ENCODE measurements at places on chromosomes 11 and 22. TPM values are rescaled to one million over a fixed set of nuclear protein-coding genes. Genes with fewer than 3 reads are reported as not detected.

The PATE4 gene
- not detected for total RNA-seq

The RAB3IL1 gene
- 0.53 TPM for total RNA-seq

The ISX gene
- not detected for total RNA-seq

The KRTAP5-9 gene
- not detected for total RNA-seq

The DENND6B gene
- 4.3 TPM for total RNA-seq

The GAL gene
- total RNA-seq = 2.0 TPM

The DCHS1 gene
- total RNA-seq = 0.96 TPM

The SEPTIN3 gene
- total RNA-seq = 0.51 TPM

The SCGB1D4 gene
- total RNA-seq = not detected

The KCNC1 gene
- total RNA-seq = not detected

The NOX4 gene
- not detected for total RNA-seq

The SYT7 gene
- not detected for total RNA-seq

The GLYAT gene
- total RNA-seq = not detected

The DUSP8 gene
- total RNA-seq = 2.3 TPM

The FZD4 gene
- 0.09 TPM for total RNA-seq

The CCDC116 gene
- total RNA-seq = 0.51 TPM

The UPK3A gene
- total RNA-seq = not detected

GRCh38 chr11:37657645-37658044 lies 1059.6 kb upstream of the RAG2 start:
- H3K27me3 ChIP-seq = no peaks in the 10 kb centered on the region
- no peaks in the 10 kb centered on the region for H3K36me3 ChIP-seq
- no peaks in the 10 kb centered on the region for H3K4me1 ChIP-seq
- no peak overlapping the region for H3K27ac ChIP-seq

DNA sequence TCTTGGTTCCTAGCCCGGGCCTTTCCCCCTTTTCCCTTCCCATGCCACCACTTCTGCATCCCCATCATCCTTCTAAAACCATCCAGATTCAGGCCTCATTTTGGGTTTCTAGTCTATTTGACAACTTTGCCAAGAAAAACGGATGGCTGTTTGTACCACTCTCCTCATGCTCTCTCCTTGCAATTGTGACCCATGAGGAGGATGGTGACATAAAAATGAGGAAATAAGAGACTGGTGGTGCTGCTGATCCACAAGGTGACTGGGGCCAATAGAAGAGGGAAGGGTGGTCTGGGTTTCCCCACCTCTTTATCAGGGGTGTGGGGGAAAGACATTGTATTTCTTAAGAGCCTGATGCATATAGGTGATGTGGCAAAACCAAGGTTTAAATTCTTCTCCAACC lies 1.0 kb downstream of the MS4A4A start:
- H3K27ac ChIP-seq = no peak overlapping the region
- DNase-seq = no peak
- no peaks in the 10 kb centered on the region for H3K36me3 ChIP-seq
- no peak overlapping the region for H3K4me3 ChIP-seq
- H3K4me1 ChIP-seq = no peaks in the 10 kb centered on the region

- no peak for DNase-seq
- no peaks in the 10 kb centered on the region for H3K36me3 ChIP-seq
- H3K4me1 ChIP-seq = no peaks in the 10 kb centered on the region
- no peak overlapping the region for H3K4me3 ChIP-seq
These were observed 9.6 kb downstream of the GGT5 start for GRCh38 chr22:24235315-24235714.

DNA sequence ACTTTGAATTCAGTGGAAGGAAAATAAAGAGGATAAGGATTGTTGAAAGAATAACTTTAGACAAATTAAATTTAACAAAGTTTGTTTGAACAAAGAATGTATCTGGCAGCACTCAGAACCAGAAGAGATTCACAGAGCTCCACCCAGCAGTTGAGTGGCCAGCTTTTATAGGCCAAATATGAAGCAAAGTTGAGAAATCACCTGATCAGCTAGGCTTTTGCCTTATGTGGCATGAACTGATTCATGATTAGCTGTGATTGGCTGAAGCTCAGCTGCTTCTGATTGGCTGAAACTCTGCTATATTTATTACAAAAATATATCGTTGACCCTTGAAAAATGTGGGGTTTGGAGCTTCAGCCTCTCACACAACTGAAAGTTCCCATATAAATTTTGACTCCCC lies 62.6 kb downstream of the PIWIL4 start:
- no peaks in the 10 kb centered on the region for H3K36me3 ChIP-seq
- no peak overlapping the region for H3K4me3 ChIP-seq
- H3K27me3 ChIP-seq = no peaks in the 10 kb centered on the region

- H3K36me3 ChIP-seq = no peaks in the 10 kb centered on the region
- no peaks in the 10 kb centered on the region for H3K27me3 ChIP-seq
- H3K4me1 ChIP-seq = no peaks in the 10 kb centered on the region
- H3K27ac ChIP-seq = no peak overlapping the region
- no peak overlapping the region for H3K4me3 ChIP-seq
These were observed 103.7 kb downstream of the CTTN start for GRCh38 chr11:70501933-70502540.

DNA sequence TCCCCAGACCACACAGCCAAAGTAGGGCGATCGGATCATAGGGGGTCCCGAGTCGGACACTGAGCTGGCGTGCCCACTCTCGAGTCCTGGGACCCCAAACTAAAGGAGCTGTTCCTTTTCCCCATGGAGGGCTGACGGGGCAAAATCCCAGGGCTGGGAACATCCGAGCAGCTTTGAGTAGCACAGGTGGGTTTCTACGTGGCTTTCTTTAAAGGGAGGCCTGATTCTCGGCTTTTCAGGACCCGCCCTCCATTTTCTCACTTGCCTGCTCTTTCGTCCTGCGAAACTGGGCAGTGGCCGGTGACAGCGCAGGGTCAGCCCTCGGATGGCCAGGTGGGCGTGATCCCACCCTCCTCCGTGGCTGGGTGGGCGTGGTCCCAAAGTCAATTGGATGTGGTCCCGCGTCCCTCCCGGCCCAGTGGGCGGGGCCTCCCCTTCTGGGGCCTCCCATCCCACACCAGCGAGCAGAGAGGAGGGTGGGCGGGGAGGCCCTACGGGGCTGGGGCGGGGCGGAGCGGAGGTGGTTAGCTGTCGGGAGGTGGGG lies 17.5 kb upstream of the TXNRD2 start:
- no peak for DNase-seq
- peaks cover 20% of the 10 kb centered on the region for H3K4me1 ChIP-seq
- no peaks in the 10 kb centered on the region for H3K27me3 ChIP-seq

DNA sequence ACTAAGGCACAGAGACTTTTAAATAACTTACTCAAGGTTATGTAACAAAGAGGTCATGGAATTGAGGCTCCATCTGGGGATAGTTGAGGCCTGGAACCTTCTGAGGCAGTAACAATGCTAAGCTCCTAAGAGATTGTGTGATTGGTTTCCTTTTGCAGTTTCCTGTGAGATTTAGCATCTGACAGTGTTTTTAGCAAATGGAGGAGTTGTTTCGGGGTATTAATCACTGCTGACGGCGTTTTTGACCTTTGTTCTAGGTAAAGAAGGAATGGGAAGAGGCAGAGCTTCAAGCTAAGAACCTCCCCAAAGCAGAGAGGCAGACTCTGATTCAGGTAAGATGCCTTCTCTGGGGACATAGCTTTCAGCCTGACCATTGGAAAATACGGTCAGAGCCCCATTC lies 32.1 kb upstream of the ST14 start:
- peaks cover 12% of the 10 kb centered on the region for H3K36me3 ChIP-seq
- no peak overlapping the region for H3K4me3 ChIP-seq
- DNase-seq = no peak

GRCh38 chr11:93591247-93591898 lies 48.2 kb upstream of the SMCO4 start:
- no peaks in the 10 kb centered on the region for H3K36me3 ChIP-seq
- H3K27me3 ChIP-seq = no peaks in the 10 kb centered on the region
- H3K27ac ChIP-seq = no peak overlapping the region
- DNase-seq = no peak
- no peaks in the 10 kb centered on the region for H3K4me1 ChIP-seq

- H3K4me1 ChIP-seq = no peaks in the 10 kb centered on the region
- H3K36me3 ChIP-seq = no peaks in the 10 kb centered on the region
- no peak for DNase-seq
- H3K27ac ChIP-seq = no peak overlapping the region
- no peaks in the 10 kb centered on the region for H3K27me3 ChIP-seq
These were observed 217.6 kb upstream of the CARD18 start for GRCh38 chr11:105357146-105357545.

DNA sequence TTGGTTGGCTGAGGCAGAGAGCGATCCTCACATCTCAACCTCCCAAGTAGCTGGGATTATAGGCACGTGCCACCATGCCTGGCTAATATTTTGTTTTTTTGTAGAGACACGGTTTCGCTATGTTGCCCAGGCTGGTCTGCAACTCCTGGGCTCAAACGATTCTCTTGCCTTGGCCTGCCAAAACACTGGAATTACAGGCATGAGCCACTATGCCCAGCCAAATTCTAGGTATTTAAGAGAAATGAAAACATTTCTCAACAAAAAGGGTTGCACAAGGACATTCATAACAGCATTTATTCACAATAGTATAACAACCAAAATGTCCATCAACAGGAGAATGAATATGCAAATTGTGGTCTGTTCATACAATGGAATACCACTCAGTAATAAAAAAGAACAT lies 31.7 kb upstream of the RBX1 start:
- H3K27ac ChIP-seq = no peak overlapping the region
- no peak overlapping the region for H3K4me3 ChIP-seq
- H3K27me3 ChIP-seq = no peaks in the 10 kb centered on the region
- H3K4me1 ChIP-seq = peaks cover 4% of the 10 kb centered on the region

DNA sequence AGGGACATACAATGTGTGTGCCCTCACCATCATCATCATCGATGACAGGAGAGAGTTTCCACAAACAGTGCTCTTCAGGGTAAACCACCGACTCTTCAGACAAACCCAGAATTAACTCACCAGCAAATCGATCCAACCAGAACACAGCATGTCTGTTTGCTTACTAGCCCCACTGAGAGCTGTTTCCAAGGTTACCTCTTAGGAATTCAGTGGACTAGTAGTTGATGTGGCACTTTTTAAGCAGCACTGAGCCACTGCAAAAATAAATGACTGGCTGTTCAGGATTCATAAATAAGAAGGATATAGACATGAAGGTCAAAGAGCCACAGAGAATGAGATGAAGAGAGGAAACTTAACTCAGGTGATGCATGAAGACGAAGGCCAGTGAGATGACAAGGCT lies 83.1 kb downstream of the PARVA start:
- H3K27me3 ChIP-seq = peaks cover 4% of the 10 kb centered on the region
- no peak for DNase-seq
- H3K36me3 ChIP-seq = no peaks in the 10 kb centered on the region
- H3K4me3 ChIP-seq = no peak overlapping the region

DNA sequence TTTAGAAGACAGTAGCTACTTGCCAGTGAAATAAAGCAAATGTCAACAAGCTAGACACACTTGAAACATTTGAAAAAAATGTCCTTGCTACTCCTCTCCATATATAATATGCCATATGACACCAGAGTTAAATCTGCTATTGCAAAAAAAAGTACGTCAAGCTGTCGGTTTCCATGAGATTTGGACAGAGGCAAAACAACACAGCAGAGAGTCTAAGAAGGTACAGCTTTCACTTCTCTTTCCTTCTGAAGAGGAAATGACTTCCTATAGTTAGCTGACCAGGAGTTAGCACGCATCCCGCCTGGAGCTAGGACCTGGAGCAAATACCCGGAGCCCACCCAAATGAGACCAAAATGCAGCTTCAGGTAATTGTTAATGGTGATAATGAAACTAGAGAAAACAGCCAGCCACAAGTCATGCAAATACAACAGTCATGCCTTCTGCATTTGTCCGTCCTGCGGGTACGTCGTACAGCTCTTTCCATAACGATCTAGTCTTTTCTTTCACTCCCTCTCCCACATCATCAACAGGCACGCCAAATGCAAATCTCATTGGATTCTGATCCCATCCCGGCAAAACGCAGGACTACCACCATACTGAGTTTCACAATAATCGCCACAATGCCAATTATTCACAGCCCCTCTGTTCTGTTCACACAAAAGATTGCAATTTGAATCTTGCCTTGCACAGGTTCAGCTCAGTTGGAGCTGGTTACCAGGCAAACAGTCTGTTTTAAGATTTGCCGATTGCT lies 395.0 kb upstream of the CCDC90B start:
- H3K4me1 ChIP-seq = no peaks in the 10 kb centered on the region
- H3K27me3 ChIP-seq = no peaks in the 10 kb centered on the region
- no peak for DNase-seq
- no peak overlapping the region for H3K4me3 ChIP-seq

- H3K4me1 ChIP-seq = no peaks in the 10 kb centered on the region
- H3K27me3 ChIP-seq = peaks cover 33% of the 10 kb centered on the region
- H3K36me3 ChIP-seq = no peaks in the 10 kb centered on the region
- H3K4me3 ChIP-seq = no peak overlapping the region
These were observed 55.1 kb downstream of the CYTH4 start for GRCh38 chr22:37337204-37337943.

- H3K4me1 ChIP-seq = no peaks in the 10 kb centered on the region
- peak; percentile 58 for DNase-seq
These were observed 52.0 kb upstream of the THY1 start for GRCh38 chr11:119474682-119475596.

GRCh38 chr11:78828676-78829075 lies 254.0 kb upstream of the NARS2 start:
- no peaks in the 10 kb centered on the region for H3K4me1 ChIP-seq
- no peaks in the 10 kb centered on the region for H3K27me3 ChIP-seq
- no peak overlapping the region for H3K4me3 ChIP-seq

GRCh38 chr11:110508786-110509185 lies 79.0 kb downstream of the FDX1 start:
- no peaks in the 10 kb centered on the region for H3K27me3 ChIP-seq
- no peaks in the 10 kb centered on the region for H3K36me3 ChIP-seq
- no peak overlapping the region for H3K4me3 ChIP-seq
- no peaks in the 10 kb centered on the region for H3K4me1 ChIP-seq
- DNase-seq = no peak

DNA sequence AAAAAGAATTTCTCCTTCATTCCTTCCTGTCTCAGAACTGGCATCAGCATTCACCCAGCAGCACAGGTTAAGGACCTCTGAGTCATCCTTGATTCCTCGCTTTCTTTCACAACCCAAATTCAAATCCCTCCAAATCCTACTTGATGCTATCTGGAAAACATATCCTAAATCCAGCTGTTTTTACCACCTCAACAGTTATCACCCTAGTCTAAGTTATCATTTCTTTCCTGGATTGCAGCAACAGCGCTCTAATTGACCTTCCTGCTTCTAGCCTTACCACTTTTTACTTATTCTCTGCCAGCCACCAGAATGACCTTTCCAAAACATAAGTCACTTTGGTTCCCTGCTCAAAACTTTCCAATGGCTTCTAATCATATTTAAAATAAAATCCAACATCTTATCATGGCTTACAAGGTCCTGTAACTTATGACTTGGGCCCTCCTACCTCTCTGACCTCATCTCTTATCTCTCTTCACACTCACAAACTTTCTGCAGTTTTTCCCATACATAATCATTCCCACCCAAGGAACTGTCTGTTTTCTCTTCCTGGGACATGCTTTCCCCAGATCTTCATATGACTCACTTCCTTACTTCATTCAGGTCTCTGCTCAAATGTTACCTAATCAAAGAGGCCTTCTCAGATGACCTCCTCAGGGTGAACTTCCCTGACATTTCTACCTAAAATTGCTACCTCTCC lies 119.4 kb downstream of the TTC28 start:
- DNase-seq = no peak
- no peaks in the 10 kb centered on the region for H3K36me3 ChIP-seq
- H3K27me3 ChIP-seq = no peaks in the 10 kb centered on the region
- H3K27ac ChIP-seq = no peak overlapping the region
